ENCODE measurements at places on chromosomes 16 and 17.
A peak's percentile ranks its signal among the peaks of the same experiment; 100 is the strongest.

DNA sequence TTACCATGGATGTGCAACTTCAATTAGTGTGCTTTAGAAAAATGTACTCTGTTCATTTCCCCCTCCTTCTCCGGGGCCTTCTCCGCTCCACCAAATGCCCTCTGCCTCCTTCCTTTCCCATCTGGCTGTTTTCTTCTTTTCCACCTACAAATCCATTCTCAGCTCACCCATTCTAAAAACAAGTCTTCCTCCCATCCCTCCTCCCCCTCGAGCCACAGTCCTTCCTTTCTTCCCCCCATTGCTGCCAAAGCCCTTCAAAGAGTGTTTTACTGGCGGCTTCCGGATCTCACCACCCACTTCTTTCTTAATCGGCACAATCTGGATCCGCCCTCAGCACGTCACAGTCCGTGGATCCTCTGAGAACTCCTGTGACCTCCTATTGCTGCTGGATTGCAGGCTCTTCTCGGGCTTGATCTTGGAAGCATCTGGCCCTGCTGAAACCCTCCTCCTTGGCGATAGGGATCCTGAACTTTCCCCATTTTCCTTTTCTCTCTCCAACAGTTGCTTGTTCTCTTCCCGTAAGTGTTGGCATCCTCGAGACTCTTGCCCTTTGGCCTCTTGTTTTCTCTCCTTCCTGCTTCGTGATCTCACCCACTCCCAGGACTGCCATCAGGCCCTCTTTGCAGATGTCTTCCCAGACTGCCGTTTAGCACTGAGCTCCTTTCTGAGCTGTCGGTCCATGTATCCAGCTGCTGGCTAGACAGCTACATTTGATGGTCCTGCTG is 36.0 kb upstream of the FBXO47 start:
- DNase-seq = no peak

GRCh38 chr16:81491541-81492188 is 47.1 kb downstream of the CMIP start:
- DNase-seq = no peak

DNA sequence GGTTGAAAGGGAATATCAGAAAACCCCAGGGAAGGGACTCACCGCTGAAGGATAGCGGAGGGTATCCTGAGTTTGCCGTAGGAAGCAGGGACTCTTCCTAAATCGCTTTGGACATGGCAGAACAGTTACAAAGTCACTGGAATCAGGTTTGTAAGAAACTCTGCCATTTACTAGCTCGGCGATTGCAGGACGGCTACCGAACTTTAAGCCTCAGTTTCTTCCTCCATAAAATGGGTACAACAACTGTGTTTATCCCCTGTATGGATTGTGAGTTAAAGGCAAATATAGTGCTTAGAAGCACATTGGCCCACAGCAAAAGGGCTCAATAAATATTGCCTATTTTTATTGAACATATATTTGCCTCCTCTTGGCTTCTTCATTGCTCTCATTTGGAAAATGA is 90.6 kb downstream of the MAF start:
- no peak for DNase-seq

DNA sequence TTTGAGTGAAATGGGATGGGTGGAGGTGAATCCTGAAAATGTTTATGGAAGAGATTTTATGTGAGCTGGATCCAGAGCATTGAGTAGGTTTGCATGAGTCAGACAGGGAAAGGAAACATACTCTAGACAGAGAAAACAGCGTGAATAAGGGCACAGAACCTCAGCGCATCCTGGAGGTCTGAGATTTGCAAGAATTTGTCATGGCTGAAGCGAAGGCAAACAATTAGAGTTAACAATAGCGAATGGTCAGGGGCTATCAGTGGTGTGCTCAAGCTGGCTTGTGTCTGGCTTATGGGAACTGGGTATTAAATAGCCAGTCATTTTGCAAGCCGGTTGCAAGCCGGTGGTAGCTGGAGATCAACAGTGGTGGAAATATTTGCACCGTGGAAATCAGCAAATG is 36.4 kb downstream of the MAP2K6 start:
- peak; percentile 18 for DNase-seq

DNA sequence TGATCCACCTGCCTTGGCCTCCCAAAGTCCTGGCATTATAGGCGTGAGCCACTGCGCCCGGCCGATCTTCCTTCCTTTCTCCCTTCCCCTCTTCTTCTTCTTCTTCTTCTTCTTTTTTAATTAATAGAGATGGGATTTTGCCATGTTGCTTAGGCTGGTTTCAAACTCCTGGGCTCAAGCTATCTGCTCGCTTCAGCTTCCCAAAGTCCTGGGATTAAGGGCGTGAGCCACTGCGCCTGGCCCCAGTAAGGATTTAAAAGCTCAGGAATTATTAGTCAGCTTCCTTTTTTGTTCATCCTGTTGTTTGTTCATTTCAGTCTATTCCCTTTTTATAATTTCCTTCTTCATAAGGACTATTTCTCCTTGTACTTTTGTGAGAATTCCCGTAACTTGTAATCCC is 32.7 kb upstream of the LRRC37A start:
- peak; percentile 21 for DNase-seq

DNA sequence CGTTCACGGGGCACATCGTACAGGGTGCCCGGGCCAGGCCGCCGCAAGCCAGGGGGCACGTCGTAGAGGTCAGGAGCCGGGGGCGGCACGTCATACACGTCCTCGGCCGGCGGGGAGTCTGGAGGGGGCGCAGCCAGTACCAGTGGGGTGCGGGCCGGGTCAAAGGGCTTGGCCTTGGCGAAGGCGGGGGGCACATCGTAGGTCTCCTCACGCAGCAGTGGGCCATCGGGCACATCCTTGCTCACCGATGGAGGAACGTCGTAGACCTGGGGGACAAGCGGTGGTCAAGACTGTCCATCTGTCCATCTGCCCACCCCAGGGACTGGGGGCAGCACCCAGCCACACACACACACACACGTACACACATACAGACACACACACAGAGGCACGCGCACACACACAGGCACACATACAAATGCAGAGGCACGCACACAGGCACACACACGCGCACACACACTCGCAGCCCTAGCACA is 15.7 kb downstream of the BCAR1 start:
- DNase-seq = no peak

All from epithelial cell of esophagus (primary cell).